HuH-7.5 (cell line): ENCODE measurements at places on chromosomes 6 and 20.

DNA sequence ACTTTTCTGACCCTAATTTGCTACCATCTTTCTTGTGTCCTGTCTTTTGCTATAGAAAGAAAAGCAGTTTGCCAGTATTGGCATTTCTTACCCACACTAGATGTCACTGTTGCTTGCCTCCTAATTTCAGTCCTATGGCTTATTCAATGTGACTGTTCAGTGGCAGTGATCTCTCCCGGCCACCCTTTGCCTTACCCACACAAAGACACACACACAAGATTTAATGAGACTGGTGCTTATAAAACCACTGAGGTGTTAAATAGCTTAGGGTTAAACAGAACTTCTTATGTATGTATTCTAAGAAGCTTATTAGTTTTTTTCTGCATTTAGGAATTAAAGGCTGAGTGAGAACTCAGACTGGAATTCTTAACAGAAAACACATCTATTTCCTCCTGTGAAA is 233.6 kb upstream of the ASCC3 start:
- peak; percentile 15 for DNase-seq

- no peak for DNase-seq
Measured at GRCh38 chr6:117728626-117729025, 53.4 kb downstream of the NUS1 start.

GRCh38 chr6:29589423-29590048 is 4.6 kb downstream of the OR2H2 start:
- DNase-seq = peak; percentile 18

GRCh38 chr20:20780127-20780824 is 67.8 kb upstream of the RALGAPA2 start:
- peak; percentile 63 for DNase-seq

- no peak for DNase-seq
Measured at GRCh38 chr6:117992856-117993255, 85.8 kb downstream of the SLC35F1 start.

- no peak for DNase-seq
Measured at GRCh38 chr20:39829661-39830060, 859.4 kb downstream of the MAFB start.

DNA sequence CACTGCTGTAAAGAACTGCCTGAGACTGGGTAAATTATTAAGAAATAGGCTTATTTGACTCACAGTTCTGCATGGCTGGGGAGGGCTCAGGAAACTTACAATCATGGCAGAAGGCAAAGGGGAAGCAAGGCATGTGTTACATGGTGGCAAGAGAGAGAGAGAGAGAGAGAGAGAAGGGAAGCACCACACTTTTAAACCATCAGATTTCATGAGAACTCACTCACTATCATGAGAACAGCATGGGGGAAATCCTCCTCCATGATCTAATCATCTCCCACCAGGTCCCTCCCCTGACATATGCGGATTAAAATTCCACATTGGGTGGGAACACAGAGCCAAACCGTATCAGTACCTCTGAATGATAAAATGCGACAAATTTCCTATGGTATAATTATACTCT is 203.9 kb upstream of the MARCKS start:
- DNase-seq = no peak

DNA sequence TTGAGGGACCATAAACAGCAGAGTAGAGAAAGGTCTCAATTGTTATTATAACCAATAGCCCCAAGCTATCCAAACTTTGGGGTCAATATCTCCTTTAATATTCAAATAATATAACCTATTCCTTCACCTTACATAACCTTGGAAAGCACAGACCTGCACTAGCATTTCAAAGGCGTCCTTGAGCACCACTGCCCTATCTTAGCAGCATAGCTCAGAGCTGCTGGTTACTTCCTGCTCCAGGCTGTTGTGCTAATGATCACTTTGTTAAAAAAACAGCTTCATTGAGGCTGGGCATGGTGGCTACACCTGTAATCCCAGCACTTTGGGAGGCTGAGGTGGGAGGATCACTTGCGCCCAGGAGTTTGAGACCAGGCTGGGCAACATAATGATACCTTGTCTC is 10.5 kb downstream of the SLC35D3 start:
- DNase-seq = no peak

- no peak for DNase-seq
Measured at GRCh38 chr6:7159790-7160525, 52.2 kb downstream of the RREB1 start.

DNA sequence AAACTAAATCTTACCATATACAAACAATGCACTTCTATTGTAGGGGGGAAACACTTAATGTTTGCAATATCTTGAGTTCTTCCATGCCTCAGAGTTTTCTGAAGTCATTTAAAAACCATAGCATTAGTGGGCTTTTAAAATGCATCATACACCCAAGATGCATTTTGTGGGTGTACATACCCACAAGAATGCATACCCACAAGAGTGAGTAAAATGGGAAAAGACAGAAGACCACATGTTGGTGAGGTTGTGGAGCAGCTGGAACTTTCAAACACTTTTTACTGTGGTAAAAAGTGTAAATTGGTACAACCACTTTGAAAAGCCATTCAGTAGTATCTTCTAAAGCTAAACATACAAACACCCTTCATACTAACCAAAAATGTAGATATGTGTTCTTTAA is 57.5 kb downstream of the CYB5R4 start:
- DNase-seq = no peak

DNA sequence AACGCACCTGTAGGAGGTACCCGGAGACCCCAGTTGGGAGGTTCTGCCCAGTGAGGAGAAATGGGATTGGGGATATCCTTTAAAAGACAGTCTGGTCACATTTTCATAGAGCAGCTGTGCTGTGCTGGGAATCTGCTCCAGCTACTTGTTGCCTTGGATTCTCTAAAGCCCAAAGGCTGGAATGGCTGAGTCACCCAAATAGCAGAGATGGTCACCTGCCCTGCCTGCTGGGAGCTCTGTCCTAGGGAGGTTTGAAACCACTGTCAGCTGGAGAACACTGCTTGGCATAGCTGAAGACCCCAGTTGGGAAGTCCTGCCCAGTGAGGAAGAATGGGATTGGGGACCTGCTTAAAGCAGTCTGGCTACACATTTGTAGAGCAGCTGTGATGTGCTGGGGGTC is 34.8 kb upstream of the TFB1M start:
- no peak for DNase-seq

GRCh38 chr6:3372912-3373554 is 83.8 kb downstream of the SLC22A23 start:
- no peak for DNase-seq

DNA sequence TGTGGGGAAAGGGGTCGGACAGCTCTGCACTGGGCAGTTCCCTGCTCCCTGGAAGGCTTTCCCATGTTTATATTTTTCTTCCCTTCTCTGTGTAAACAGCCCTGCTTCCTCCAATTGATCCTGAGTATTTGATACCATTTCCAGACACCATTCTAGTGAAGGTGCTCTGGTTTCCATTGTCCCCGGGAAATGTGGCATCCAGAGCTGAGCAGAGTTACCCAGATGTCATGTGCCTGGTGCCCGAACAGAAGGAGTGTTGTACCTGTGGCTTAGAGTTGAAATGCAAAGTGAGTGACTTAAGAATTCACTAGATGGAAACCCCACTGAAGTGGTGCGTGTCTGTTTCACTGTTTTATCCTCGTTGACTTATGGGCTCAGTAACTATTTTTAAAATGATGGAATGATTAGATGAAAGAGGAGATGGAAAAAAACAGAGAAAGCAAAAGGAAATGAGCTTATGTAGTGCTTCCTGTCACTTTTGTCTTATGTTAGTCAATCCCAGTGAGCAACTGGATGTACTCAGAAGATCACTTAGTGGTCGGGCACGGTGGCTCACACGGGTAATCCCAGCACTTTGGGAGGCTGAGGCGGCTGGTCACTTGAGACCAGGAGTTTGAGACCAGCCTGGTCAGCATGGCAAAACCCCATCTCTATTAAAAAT is 83.8 kb downstream of the SASH1 start:
- DNase-seq = no peak

DNA sequence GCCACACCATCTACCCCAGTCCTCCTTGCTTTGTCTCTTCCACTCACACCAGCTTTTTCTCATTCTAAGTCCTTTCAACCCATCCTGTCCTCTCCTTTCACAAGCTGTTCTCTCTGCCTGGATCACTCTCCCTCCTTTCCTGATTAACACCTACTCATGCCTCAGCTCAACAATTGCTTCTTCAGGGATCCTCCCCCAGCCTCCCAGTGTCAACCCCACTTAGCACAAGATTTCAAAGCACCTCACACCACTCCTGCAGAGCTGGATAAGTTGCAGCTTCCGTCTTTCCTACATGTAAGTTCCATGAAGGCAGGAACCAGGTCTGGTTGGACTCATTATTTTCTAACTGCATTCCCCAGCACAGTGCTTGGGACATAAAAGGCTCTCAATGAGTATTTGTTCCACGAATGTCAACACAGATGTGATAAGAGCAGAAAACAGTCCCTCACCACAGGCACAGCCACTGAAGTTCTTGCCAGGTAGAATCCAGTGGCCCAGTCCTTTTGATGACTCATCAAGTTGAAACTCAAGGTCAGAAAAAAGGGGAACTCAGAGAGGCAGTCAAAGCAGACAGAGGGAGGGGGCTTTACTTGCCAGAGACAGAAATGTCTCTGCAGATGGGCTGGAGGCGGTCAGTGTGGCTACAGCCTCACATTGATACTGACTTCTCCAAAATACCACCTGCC is 193.4 kb upstream of the PRDM1 start:
- peak; percentile 27 for DNase-seq

- DNase-seq = no peak
Measured at GRCh38 chr20:11350126-11351005, 567.3 kb upstream of the BTBD3 start.

DNA sequence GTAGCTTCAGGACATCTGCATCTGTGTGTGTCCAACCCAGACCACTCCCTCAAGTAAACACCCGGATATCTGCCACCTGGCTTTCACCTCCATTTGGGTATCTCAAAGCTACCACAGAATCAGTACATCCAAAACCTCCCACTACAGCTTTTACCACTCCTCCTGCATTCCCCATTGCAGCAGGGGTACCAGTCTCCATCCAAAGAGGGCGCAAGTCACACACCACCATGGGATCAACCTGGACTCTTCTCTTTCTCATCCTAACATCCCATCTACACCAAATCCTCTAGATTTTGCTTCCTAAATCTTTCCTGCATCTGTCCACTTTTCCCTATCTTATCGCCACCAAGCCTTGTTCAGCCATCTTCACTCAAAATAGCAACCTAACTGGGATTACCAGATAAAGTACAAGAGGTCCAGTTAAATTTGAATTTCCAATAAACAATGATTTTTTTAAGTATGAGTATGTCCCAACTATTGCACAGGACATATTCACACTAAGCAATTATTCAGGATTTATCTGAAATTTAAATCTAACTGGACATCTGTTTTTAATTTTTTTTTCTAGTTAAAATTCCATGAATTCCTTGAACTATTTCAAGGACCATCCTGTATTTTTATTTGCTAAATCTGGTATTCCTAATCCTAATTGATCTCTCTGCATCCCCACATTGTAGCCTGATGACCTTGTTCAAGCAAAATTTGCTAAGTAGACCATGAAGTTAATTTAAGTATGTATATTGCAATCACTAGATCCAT is 164.3 kb upstream of the MLN start:
- peak; percentile 76 for DNase-seq

- DNase-seq = no peak
Measured at GRCh38 chr6:144411531-144412165, 126.5 kb downstream of the UTRN start.

GRCh38 chr6:56292505-56293181 is 45.3 kb upstream of the COL21A1 start:
- peak; percentile 13 for DNase-seq

- no peak for DNase-seq
Measured at GRCh38 chr6:158322724-158323560, 10.7 kb downstream of the TULP4 start.
